NCI-H1930 (cell line): ENCODE measurements at places on chromosomes 6 and 20.

DNA sequence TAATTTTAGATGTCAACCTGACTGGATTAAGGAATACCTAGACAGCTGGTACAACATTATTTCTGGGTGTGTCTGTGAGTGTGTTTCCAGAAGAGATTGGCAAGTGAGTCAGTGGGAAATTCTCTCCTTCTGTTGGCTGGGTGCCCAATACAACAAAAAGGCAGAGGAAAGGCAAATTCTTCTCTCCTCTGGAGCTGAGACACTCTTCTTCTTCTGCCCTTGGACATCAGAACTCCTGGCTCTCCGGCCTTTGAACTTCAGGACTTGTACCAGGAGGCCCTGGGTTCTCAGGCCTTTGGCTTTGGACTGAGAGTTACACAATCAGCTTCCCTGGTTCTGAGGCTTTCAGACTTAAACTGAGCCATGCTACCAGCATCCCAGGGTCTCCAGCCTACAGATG lies 7.8 kb upstream of the BTN3A1 start:
- DNase-seq, result no peak

DNA sequence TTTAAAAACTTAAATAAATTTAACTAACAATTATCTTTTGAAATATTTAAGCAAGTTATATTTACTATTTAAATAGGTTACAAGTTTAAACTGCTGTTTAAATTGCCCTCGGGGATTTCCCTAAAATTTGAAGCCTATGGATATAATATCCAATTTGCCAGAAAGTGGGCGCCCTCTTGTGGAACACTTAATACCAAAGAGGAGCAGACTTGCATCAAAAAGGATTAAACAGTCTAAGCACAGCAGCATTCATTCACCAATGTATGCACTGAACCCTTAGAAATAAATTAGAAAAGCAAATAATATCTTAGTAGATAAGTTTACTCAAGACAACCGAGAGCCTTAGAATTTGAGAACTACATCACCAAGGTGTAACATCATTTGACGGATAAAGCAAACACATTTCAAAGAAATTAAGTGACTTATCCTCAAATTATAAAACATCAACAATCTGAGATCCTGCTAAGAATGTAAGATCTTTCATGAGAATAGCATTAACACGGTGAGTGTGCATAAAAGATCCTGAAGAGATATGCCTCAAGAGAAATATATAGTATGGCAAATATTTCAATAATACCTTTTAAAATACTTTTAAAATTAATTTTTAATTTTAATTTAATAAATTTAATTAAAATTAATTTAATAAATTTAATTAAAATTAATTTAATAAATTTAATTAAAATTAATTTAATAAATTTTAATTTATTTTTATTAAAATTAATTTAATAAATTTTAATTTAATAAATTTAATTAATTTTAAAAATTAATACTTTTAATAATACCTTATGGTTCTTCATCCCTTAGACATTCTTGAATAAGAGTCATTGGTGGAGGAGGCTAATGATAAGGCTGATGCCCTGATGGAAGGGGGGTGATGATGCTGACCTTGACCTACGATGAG lies 11.5 kb upstream of the MEP1A start:
- peak; percentile 57 for DNase-seq

DNA sequence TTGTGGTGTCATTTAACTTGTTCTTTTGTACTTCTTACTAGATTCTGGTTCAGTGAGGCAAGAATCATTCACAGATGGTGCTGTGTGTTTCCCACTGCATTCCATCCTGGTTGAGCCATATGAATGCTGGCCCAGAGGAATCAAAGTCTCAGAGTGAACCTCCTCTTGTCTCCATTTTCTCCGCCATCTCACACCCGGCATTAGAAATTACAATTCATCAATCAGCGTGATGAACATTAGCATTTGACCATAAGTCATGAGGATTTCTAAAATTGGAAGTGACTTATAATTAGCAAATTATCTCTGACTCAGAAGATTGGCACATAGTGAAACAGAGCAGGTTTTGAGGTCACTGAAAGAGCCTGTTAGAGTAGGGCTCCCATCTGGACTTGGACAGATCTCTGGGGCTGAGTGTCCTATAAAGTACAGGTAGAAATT lies 25.2 kb downstream of the TNFAIP3 start:
- DNase-seq, result no peak

- no peak for DNase-seq
Observed at GRCh38 chr6:125939026-125939425, 17.5 kb upstream of the HINT3 start.

DNA sequence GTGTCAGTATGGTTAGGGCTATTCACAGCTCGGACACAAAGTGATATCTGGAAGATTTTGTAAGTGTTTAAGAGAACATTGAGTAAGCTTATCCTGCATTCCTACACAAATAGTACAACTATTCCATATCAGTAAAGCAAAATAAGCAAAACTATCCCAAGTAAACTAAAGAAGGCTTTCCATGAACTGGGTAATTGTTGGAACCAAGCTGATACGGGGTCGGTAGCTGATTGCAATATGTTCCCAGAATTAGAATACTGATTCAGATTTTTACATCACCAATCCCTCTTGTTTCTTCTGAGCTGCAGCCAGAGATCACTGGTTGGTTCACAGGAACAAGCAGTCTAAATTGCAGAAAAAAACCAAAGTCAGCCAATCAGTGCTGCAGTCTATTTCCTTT lies 54.1 kb downstream of the CDS2 start:
- no peak for DNase-seq
